ENCODE measurements at places on chromosomes 3 and 15.

- H3K27ac ChIP-seq: no peak overlapping the region
- no peaks in the 10 kb centered on the region for H3K4me1 ChIP-seq
- H3K36me3 ChIP-seq: no peaks in the 10 kb centered on the region
These were observed 18.2 kb upstream of the ADCY5 start for GRCh38 chr3:123467046-123467445.

GRCh38 chr3:29936054-29936453 lies 655.2 kb downstream of the RBMS3 start:
- H3K27me3 ChIP-seq: no peaks in the 10 kb centered on the region
- DNase-seq: no peak
- H3K36me3 ChIP-seq: no peaks in the 10 kb centered on the region
- H3K4me1 ChIP-seq: no peaks in the 10 kb centered on the region
- H3K4me3 ChIP-seq: no peak overlapping the region

GRCh38 chr3:190288836-190289235 lies 33.4 kb downstream of the CLDN1 start:
- H3K36me3 ChIP-seq: no peaks in the 10 kb centered on the region
- no peaks in the 10 kb centered on the region for H3K4me1 ChIP-seq
- no peak overlapping the region for H3K4me3 ChIP-seq
- no peak overlapping the region for H3K27ac ChIP-seq

DNA sequence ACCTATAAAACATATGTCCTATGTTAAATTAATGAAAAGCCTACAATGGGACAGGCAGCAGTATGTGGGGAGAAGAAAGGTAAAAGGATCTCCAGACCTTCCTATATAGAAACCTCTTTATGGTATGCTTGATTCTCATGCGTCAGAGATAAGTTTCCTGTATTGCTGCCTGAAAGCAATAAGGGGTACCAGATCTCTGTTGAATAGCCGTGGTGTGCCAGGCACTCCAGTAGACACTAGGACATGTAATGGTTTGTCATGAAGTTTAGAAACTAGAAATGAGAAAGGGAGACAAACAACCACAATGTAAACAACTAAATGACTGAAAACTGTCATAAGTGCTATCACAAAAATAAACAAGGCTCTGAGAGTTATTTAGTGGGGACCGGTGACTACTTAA lies 168.1 kb downstream of the EFHB start:
- H3K27me3 ChIP-seq: no peaks in the 10 kb centered on the region
- DNase-seq: no peak
- no peak overlapping the region for H3K4me3 ChIP-seq
- H3K36me3 ChIP-seq: no peaks in the 10 kb centered on the region
- H3K4me1 ChIP-seq: no peaks in the 10 kb centered on the region

DNA sequence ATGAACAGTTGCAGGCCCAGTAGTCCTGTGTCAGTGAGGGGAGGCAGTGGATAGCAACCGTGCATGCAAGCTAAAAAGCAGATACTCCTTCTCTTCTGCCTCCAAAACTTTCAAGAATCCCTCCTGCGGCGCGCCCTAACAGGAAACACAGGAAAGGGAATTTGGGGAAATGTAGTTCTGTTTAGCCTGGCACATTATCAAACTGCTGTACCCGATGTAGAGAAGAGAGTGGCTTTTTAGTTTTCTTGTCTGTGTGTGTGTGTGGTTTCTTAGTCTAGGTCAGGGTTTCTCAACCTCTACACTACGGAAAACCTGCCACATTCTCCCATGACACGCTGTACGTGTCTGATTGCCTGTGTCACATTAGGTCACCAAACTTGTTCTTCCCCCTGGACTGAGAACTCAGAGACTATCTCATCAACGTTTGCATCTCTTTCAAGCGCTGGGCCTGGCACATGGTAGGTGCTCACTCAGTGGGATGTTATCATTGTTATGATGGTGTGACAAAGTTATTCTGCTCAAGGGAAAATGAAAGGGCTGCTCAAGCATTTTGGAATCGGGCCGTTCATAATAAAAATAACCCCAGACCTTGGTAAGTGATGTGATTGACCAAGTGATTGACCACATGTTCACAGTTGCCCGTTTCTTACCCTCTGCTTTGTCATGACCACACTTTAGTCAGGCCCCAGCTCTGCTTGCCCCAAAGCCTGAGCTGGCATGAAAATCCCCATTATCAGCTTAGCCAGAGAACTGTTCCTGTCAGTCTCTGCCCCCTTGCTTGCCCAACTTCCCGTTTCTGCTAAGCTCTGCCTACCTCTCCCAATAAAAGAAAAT lies 33.2 kb downstream of the TM4SF4 start:
- H3K36me3 ChIP-seq: no peaks in the 10 kb centered on the region
- DNase-seq: no peak
- no peak overlapping the region for H3K27ac ChIP-seq
- no peak overlapping the region for H3K4me3 ChIP-seq
- H3K27me3 ChIP-seq: no peaks in the 10 kb centered on the region

DNA sequence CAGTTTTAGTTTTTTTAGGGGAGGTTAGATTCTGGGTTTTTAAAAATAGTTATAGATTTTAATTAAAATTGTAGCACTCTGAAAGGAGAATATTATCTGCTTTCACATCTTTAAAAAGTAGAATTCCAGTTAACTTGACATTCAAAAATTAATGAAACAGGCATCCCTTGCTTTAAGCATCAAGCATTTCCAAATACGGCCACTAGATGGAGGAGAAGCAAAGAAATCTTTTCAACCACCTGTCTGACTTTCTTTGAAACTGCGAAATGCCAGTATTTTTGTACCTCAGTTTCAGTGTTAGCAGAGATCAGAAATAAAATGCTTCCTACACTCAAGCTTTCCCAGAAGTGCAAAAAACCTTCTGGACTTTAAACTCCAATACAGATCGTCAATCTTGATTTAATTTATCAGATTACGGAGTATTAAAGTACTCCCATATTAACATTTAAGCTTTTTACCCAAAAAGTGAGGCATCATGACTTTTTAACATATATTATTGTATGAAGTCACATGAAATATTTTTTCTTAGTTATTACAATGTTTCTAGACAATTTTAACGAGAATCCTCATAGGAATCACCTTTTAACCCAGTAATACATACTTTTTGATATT lies 153.3 kb downstream of the P3H2 start:
- H3K36me3 ChIP-seq: peaks cover 47% of the 10 kb centered on the region
- H3K4me3 ChIP-seq: no peak overlapping the region
- H3K27ac ChIP-seq: no peak overlapping the region

- H3K27me3 ChIP-seq: peaks cover 3% of the 10 kb centered on the region
- H3K4me3 ChIP-seq: no peak overlapping the region
- H3K27ac ChIP-seq: no peak overlapping the region
- no peaks in the 10 kb centered on the region for H3K36me3 ChIP-seq
- H3K4me1 ChIP-seq: peaks cover 2% of the 10 kb centered on the region
These were observed 56.3 kb upstream of the ITGA11 start for GRCh38 chr15:68488290-68488689.

DNA sequence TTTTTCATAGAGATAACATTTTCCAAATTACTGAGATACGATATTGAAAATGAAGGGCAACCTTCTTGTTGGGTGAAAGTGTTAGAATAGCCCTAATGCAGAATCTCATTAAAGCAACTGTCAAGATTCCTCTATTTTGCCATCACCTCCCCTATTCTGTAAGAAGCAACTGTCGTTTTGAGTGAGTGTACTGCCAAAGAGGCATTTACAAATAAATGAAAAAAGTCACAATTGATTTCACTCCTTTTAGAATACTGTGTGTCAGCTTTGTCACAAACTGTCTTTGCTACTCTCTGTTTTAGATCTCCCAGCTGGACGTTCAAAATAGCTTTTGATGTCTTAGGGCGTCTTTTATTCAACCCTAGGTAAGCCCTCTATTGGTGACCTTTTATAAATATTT lies 322.8 kb upstream of the NAALADL2 start:
- no peak overlapping the region for H3K4me3 ChIP-seq
- peaks cover 2% of the 10 kb centered on the region for H3K4me1 ChIP-seq
- no peak overlapping the region for H3K27ac ChIP-seq
- no peaks in the 10 kb centered on the region for H3K36me3 ChIP-seq

- no peak overlapping the region for H3K4me3 ChIP-seq
- H3K27me3 ChIP-seq: peaks cover 2% of the 10 kb centered on the region
- H3K36me3 ChIP-seq: peaks cover 1% of the 10 kb centered on the region
These were observed 42.1 kb downstream of the ZBTB38 start for GRCh38 chr3:141410408-141410807.

GRCh38 chr3:183629546-183630301 lies 5.7 kb upstream of the KLHL24 start:
- peaks cover 8% of the 10 kb centered on the region for H3K4me1 ChIP-seq
- no peak for DNase-seq
- no peaks in the 10 kb centered on the region for H3K27me3 ChIP-seq

- DNase-seq: no peak
- H3K27me3 ChIP-seq: no peaks in the 10 kb centered on the region
- peaks cover 8% of the 10 kb centered on the region for H3K4me1 ChIP-seq
- no peak overlapping the region for H3K4me3 ChIP-seq
- H3K36me3 ChIP-seq: no peaks in the 10 kb centered on the region
These were observed 438.7 kb upstream of the C2CD4B start for GRCh38 chr15:62603742-62604141.

DNA sequence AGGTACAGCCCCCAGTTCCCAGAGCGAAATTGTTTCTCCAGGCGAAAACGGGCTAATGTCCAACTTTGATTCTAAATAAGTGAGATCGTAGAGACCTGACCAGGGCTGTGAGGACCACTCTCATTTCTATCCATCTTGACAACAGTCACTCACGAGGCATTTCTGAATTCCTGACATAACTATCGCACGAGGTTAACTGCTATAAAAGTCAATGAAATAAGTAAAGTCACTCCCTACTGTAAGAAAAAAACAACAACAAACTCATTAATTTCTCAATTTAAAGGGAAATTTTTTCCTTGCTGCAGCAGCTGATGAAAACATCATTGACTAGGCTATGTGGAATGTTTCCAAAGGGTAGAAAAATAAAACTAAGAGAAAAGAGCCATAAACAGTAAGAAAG lies 69.1 kb downstream of the GREM1 start:
- no peaks in the 10 kb centered on the region for H3K27me3 ChIP-seq
- no peak for DNase-seq
- no peak overlapping the region for H3K4me3 ChIP-seq
- no peak overlapping the region for H3K27ac ChIP-seq
- H3K4me1 ChIP-seq: no peaks in the 10 kb centered on the region
- no peaks in the 10 kb centered on the region for H3K36me3 ChIP-seq

DNA sequence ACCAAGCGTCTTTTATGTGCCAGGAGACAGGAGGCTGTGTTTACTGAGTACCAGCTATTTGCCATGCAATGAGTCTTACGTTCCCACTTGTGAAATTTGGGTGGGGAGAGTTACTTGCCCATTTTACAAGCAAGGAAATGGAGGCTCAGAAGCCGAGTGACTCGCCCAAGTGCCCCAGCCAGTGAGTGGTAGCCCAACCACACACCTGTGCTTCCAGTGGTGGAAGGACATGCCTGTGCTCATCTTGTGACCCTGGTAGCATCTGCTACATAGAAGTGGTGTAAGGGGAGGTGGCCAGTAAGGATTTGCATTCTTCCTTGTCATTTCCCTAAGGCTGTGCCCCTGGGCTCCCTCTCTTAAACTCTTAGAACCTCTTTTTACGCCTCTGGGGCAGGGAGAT lies 49.3 kb downstream of the FBLN2 start:
- peaks cover 5% of the 10 kb centered on the region for H3K4me1 ChIP-seq
- no peak for DNase-seq
- H3K36me3 ChIP-seq: no peaks in the 10 kb centered on the region
- no peak overlapping the region for H3K27ac ChIP-seq
- peaks cover 5% of the 10 kb centered on the region for H3K27me3 ChIP-seq

DNA sequence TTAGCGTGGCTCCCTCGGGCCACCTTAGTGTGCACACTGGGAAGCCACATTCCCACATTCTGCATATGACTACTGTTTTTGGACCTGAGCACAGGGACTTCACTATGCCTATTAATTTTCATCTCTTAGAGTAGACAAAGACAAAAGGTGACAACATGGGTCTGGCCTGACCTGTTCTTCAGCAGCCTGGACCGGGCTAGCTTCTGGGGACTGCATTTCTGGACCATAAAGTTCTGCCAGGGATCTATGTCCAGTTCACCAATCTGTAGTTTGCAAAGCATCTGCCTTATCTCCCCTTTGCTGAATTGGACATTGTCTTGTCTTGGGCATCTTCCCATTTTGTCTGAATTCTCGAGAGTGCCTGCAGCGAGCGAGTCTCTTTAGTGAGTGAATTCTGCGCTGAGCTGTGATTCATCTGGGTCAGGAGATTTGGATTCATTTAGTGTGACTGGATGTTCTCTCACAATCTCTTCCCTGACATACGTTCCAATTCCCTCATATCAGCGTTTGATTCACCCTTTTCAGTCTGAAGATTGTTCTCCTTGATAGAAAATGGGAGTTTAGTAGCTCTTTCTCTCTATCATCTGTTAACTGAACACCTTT lies 112.2 kb upstream of the PLXNA1 start:
- H3K36me3 ChIP-seq: no peaks in the 10 kb centered on the region
- no peak overlapping the region for H3K27ac ChIP-seq
- no peak overlapping the region for H3K4me3 ChIP-seq

DNA sequence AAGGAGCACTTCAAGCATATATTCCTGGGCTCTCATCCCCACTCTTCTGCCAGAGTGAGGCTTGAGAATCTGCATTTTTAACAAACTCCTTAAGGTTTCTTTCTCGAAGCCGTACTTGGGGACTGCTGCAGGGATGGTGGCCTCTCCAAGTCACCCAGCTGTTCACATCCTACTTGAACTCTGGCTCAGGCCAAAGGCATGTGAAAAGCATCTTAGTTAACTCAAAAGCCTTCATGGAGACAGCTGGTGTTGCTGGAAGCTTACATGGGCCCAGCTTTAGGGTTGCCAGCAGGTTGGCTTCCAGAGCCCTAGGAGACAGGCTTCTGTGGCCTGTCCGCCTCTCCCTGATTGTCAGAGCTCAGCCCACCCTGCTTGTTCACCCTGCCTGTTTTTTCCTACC lies 139.2 kb downstream of the THSD4 start:
- no peak overlapping the region for H3K4me3 ChIP-seq
- no peak for DNase-seq
- H3K36me3 ChIP-seq: no peaks in the 10 kb centered on the region
- no peak overlapping the region for H3K27ac ChIP-seq
- H3K27me3 ChIP-seq: no peaks in the 10 kb centered on the region
- H3K4me1 ChIP-seq: no peaks in the 10 kb centered on the region

GRCh38 chr3:75260-75659 lies 121.3 kb upstream of the CHL1 start:
- H3K27ac ChIP-seq: no peak overlapping the region
- no peaks in the 10 kb centered on the region for H3K27me3 ChIP-seq
- peaks cover 3% of the 10 kb centered on the region for H3K4me1 ChIP-seq
- DNase-seq: no peak

- H3K4me1 ChIP-seq: peaks cover 12% of the 10 kb centered on the region
- DNase-seq: no peak
- peak overlapping the region; percentile 82 for H3K4me3 ChIP-seq
- H3K27ac ChIP-seq: no peak overlapping the region
- H3K36me3 ChIP-seq: no peaks in the 10 kb centered on the region
- peaks cover 46% of the 10 kb centered on the region for H3K27me3 ChIP-seq
These were observed 556 bp downstream of the CAMK2N2 start for GRCh38 chr3:184260724-184261269.

- H3K4me3 ChIP-seq: no peak overlapping the region
- peak; percentile 78 for DNase-seq
- H3K27ac ChIP-seq: peak overlapping the region; percentile 0
- H3K4me1 ChIP-seq: peaks cover 54% of the 10 kb centered on the region
- H3K27me3 ChIP-seq: no peaks in the 10 kb centered on the region
These were observed 25.3 kb downstream of the ANP32A start for GRCh38 chr15:68795298-68795848.

- H3K4me1 ChIP-seq: no peaks in the 10 kb centered on the region
- H3K27me3 ChIP-seq: no peaks in the 10 kb centered on the region
- H3K4me3 ChIP-seq: no peak overlapping the region
- H3K36me3 ChIP-seq: no peaks in the 10 kb centered on the region
- no peak for DNase-seq
These were observed 115.6 kb upstream of the PLXNA1 start for GRCh38 chr3:126867190-126867862.

GRCh38 chr3:185401319-185401955 lies 38.5 kb downstream of the MAP3K13 start:
- H3K27me3 ChIP-seq: no peaks in the 10 kb centered on the region
- H3K36me3 ChIP-seq: no peaks in the 10 kb centered on the region
- H3K4me3 ChIP-seq: no peak overlapping the region
- peaks cover 4% of the 10 kb centered on the region for H3K4me1 ChIP-seq

All from neuronal stem cell (in vitro differentiated cells).